ENCODE measurements at places on chromosomes 13 and 19. TPM values are rescaled to one million over a fixed set of nuclear protein-coding genes. Genes with fewer than 3 reads are reported as not detected.

GRCh38 chr13:44191103-44191502 is 182.5 kb upstream of the SERP2 start:
- H3K27ac ChIP-seq, result no peak overlapping the region
- no peaks in the 10 kb centered on the region for H3K36me3 ChIP-seq
- peaks cover 4% of the 10 kb centered on the region for H3K4me1 ChIP-seq
- H3K4me3 ChIP-seq, result no peak overlapping the region
- H3K27me3 ChIP-seq, result peaks cover 6% of the 10 kb centered on the region

DNA sequence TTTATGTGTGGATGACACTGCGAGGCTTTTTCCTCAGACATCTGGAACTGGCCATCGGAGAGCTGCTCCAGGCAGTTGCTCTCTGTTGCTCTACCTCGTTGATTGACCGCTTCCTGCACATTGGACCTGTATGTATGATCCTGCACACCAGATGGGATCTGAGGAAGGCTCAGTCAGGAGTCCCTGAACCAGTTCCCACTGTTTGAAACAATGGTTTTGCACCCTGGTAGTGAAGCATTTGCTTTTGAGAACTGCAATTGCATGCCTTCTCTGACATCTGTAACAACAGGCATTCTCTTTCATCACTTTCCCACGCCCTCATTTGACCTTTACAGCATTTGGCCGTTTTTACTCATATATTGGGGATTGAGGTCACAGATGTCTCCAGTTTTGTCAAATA is 61.1 kb upstream of the NPAS1 start:
- peaks cover 51% of the 10 kb centered on the region for H3K4me1 ChIP-seq
- H3K27ac ChIP-seq, result peak overlapping the region; percentile 84
- no peak for DNase-seq
- peak overlapping the region; percentile 56 for H3K4me3 ChIP-seq

GRCh38 chr19:11416346-11417052 is 2.6 kb downstream of the RGL3 start:
- no peak for DNase-seq
- no peaks in the 10 kb centered on the region for H3K36me3 ChIP-seq
- H3K4me3 ChIP-seq, result peak overlapping the region; percentile 44
- H3K27me3 ChIP-seq, result peaks cover 46% of the 10 kb centered on the region
- no peak overlapping the region for H3K27ac ChIP-seq

DNA sequence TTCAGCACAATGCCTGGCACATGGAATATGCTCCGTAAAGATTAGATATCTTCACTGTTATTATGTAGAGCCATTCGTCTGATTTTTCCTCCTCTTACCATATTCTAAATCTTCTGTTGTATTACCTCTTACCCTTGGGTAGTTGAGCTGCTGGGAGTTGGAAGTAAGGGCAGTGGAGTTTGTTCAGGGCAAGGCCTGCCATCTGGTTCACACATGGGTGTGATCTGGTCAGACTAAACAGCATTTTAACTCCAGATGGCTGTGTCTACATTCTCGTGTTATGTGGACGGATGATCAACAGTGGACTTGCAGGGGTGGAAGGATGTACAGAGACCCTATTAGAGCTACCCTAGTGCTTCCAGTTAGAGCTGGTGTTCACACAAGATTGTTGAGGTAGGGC is 164.9 kb downstream of the ZIC5 start:
- no peaks in the 10 kb centered on the region for H3K36me3 ChIP-seq
- no peak for DNase-seq
- H3K27ac ChIP-seq, result no peak overlapping the region

CYP4F8 gene
- total RNA-seq, result not detected

DNA sequence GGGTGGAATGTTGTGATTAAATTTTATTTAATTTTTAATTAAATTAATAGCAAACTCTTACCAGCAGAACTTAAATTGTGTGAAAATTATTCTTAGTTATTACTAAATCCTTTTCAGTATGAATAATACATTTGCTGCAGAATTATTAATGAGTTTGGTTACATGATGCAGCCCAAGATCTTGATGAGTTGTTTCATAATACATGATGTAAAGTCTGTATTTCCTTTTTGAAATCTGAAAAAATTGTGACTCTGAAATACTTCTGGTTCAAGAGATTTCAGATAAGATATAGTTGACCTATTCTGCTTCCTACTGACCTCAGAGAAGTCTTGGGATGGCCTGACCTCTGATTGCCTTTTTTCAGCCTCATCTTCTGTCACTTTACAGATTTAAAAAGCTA is 11.1 kb downstream of the SAE1 start:
- DNase-seq, result no peak
- no peak overlapping the region for H3K4me3 ChIP-seq
- H3K27ac ChIP-seq, result peak overlapping the region; percentile 64
- no peaks in the 10 kb centered on the region for H3K27me3 ChIP-seq
- H3K4me1 ChIP-seq, result peaks cover 10% of the 10 kb centered on the region
- H3K36me3 ChIP-seq, result peaks cover 23% of the 10 kb centered on the region

DNA sequence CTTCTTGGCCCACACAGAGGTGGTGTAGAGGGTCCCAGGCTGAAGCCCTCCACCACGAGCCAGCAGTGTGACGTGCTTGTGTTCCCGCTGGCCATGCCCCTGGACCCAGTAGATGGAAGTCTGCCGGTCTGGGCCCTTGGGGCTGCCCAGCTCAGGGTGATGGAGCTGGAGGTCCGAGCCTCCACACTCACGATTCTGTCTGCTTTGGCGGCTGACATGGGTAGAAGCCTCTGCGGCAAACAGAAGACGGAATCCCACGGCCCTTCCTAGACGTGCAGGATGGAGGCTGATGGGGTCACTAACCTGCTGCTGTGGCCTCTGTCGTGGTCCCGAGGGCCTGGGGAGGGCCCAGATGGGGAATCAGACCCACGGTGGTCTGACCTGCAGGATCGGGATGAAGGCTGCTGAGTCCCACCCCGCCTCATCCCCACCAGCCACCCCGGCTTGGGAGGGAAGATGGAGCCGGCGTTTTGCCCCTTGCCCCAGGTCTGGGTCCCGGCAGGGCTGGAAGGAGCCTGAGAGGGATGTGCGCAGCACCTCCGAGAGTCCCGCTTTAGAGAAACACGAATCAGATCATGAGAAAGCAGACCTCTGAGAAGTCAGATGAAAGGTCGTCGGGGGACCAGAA is 4.4 kb downstream of the TMEM86B start:
- H3K4me1 ChIP-seq, result peaks cover 6% of the 10 kb centered on the region
- H3K27ac ChIP-seq, result no peak overlapping the region
- no peak overlapping the region for H3K4me3 ChIP-seq
- H3K27me3 ChIP-seq, result no peaks in the 10 kb centered on the region
- DNase-seq, result no peak
- H3K36me3 ChIP-seq, result peaks cover 3% of the 10 kb centered on the region

- H3K27me3 ChIP-seq, result peaks cover 14% of the 10 kb centered on the region
- no peaks in the 10 kb centered on the region for H3K4me1 ChIP-seq
- no peak for DNase-seq
Observed at GRCh38 chr19:42023121-42023942, 29.3 kb upstream of the ATP1A3 start.

GRCh38 chr19:13952931-13953531 is 722 bp downstream of the DCAF15 start:
- H3K27ac ChIP-seq, result peak overlapping the region; percentile 59
- peak overlapping the region; percentile 89 for H3K4me3 ChIP-seq
- H3K36me3 ChIP-seq, result peaks cover 4% of the 10 kb centered on the region
- no peak for DNase-seq

GIPR gene
- total RNA-seq, result 9.1 TPM

DNA sequence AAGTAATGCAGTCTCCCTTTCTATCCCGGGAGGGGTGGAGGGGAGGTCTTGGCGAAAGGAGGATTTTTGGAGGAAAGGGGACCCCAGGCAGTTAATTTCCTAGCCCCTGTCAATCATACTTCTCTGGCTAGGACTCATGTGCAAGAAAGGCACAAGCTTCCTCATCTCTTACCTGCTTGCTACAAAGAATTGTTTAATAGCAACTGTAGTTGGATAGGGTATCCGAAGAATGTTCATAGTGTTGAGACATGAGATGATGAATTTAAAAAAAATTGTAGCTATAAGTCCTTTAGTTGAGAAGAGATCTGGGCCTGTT is 525 bp downstream of the BORA start:
- no peak for DNase-seq
- peak overlapping the region; percentile 98 for H3K4me3 ChIP-seq
- no peaks in the 10 kb centered on the region for H3K27me3 ChIP-seq
- H3K4me1 ChIP-seq, result peaks cover 16% of the 10 kb centered on the region

DNA sequence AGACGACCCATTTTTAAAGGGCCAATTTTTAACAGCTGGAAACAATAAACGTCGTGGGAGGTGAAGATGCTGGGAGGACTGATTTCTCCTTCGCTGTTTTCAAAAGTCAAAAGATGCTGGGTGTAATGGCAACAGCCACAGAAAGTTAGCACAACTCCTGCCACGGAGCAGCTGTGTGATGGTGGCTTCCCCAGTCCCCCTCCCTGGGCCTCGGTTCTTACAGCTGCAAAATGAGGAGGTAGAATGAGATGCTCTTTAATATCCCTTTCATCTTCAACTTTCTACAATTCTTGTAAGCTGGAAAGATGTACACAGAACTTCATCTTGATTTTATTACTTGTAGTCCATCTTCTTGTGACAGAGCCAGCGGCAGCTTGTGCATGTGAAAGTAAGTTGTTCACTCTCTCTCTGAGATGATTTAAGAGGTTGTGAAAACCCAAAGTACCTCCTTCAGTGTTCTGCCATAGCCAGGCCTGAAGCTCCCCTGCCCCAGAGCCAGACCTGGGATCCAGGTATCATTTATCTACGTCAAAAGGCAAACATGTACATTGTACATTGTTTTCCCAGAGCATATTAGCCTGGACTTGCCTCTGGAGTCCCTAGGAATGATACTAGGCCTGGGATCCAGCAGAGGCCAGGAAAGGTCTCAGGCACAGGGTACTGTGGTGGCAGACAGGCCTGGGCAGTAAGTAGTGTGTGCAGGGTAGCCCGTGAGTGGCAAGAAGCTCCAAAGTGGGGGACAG is 3.4 kb upstream of the UBE2L5 start:
- H3K36me3 ChIP-seq, result no peaks in the 10 kb centered on the region
- DNase-seq, result no peak
- peak overlapping the region; percentile 32 for H3K4me3 ChIP-seq
- peak overlapping the region; percentile 56 for H3K27ac ChIP-seq

ZNF888 gene
- 8.9 TPM for total RNA-seq

LAIR1 gene
- total RNA-seq, result not detected

TSHZ3 gene
- 3.1 TPM for total RNA-seq

Data from type B pancreatic cell (in vitro differentiated cells).